Temporal lobe (tissue), 4 donors: ENCODE measurements at places on chromosomes 4 and X. TPM values are rescaled to one million over a fixed set of nuclear protein-coding genes. Genes with fewer than 3 reads are reported as not detected.

The RHOXF2B gene
- total RNA-seq: not detected

The ARX gene
- total RNA-seq: 6.9 TPM

The WWC2 gene
- total RNA-seq: 12.5 TPM

The NAP1L3 gene
- 100 TPM for total RNA-seq

The MAGEB16 gene
- not detected for total RNA-seq

The KLKB1 gene
- total RNA-seq: 0.74 TPM

The SPANXN4 gene
- not detected for total RNA-seq

The UGT8 gene
- 4.9 TPM for total RNA-seq

The ESX1 gene
- total RNA-seq: not detected

The CLDN22 gene
- not detected for total RNA-seq

The SPATA4 gene
- 0.49 TPM for total RNA-seq

The SH3RF1 gene
- total RNA-seq: 11.1 TPM

The SPIN4 gene
- 8.9 TPM for total RNA-seq

The KLHL4 gene
- total RNA-seq: 36.1 TPM

The TAF9B gene
- total RNA-seq: 26.1 TPM

The MFAP3L gene
- total RNA-seq: 10.8 TPM

The HELQ gene
- total RNA-seq: 15.0 TPM

The FRMPD4 gene
- total RNA-seq: 32.2 TPM

The UGT2B17 gene
- total RNA-seq: not detected

The F8A2 gene
- total RNA-seq: not detected

The FRAS1 gene
- total RNA-seq: 11.3 TPM
